ENCODE measurements at places on chromosomes 3 and 15. TPM values are rescaled to one million over a fixed set of nuclear protein-coding genes. Genes with fewer than 3 reads are reported as not detected.

The RTP3 gene
- not detected for total RNA-seq

The PDIA5 gene
- 13.5 TPM for total RNA-seq

The ITGA11 gene
- 0.20 TPM for total RNA-seq

The CCRL2 gene
- total RNA-seq, result 6.2 TPM

The SPESP1 gene
- 1.1 TPM for total RNA-seq

The CRYGS gene
- 4.1 TPM for total RNA-seq
